ENCODE measurements at places on chromosomes 5 and 9. TPM values are rescaled to one million over a fixed set of nuclear protein-coding genes. Genes with fewer than 3 reads are reported as not detected.

DNA sequence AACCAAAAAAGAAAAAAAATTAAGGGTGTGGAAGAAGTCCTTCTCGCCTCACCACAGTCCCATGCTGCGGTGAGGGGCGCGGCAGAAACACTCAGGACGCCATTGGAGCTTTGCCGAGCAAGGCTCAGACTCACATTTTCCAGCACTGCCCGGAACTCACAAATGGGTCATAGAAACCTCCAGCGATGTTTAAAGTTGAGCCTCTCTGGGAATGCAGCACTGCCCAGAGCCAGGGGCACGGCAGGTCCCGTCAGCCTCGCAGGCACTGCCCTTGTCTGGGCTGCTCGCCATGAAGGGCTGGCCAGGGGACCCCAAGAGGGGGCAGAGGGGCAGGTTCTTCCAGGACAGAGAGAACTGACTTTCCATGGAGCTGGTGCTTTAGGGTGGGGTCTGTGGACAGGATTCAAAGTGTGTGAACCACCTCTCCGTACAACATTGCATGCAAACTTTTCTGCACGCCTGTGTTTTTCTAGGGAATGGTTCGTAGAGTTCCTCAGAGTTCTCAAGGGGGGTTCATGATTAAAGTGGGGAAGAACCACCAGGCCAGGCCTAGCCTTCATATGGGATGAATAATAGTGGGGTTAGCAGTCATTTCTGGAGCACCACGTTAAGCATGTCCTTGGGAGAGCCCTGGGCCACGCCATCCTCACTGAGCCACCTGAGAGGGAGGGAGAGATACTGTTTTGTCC is 38.4 kb downstream of the PRRX2 start:
- no peaks in the 10 kb centered on the region for H3K36me3 ChIP-seq
- no peak overlapping the region for H3K27ac ChIP-seq
- H3K4me1 ChIP-seq = no peaks in the 10 kb centered on the region

- no peaks in the 10 kb centered on the region for H3K27me3 ChIP-seq
- H3K27ac ChIP-seq = no peak overlapping the region
- DNase-seq = no peak
- H3K36me3 ChIP-seq = no peaks in the 10 kb centered on the region
Observed at GRCh38 chr5:150340614-150341255, 16.8 kb upstream of the TCOF1 start.

DNA sequence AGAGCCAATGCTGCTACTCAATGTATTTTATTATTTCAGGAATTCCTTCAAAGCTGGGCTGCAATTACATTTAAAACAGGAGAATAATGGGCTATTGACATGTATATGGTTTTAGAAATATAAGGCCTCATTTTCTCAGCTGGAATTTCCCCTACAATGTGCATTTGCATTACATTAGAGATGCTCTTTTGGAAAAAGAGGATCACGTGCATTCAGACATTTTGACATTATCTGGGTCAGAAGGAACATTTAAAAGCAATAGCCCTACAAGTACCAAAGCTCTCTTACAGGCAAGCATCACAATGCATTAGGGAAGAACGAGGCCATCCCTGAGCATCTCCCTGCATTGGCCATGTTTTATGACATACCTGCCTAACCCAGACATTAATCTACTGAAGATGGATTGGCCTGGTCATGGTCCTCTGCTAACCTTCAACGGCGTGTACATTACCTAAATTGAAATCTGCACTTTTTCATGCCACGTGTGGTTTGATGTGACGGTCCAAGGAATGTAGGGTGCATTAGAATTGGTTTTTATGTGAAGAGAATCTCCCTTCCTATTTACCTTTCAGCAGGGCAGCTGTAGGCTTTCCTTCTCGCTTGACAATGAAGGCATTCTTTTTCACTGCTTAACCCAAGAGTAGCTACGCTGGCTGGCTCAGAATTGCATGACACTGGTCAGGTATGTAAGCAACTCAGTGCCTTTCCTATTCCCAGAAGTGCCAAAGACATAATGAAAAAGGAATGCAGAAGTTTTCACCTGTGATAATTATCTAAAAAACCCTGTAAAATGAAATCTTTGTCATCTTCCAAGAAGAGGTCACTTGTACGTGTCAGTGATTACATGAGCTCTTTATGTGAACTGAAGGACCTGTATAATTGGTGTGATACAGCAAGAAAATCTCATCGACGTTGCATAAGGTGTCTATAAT is 212.3 kb upstream of the MPDZ start:
- H3K4me1 ChIP-seq = no peaks in the 10 kb centered on the region
- no peak overlapping the region for H3K27ac ChIP-seq
- H3K4me3 ChIP-seq = no peak overlapping the region
- no peaks in the 10 kb centered on the region for H3K27me3 ChIP-seq
- no peaks in the 10 kb centered on the region for H3K36me3 ChIP-seq
- no peak for DNase-seq

GRCh38 chr9:75464726-75465125 is 376.4 kb downstream of the OSTF1 start:
- H3K36me3 ChIP-seq = no peaks in the 10 kb centered on the region
- H3K4me1 ChIP-seq = no peaks in the 10 kb centered on the region
- H3K4me3 ChIP-seq = no peak overlapping the region
- no peak overlapping the region for H3K27ac ChIP-seq

GRCh38 chr5:1216211-1216917 is 8.8 kb upstream of the SLC6A18 start:
- DNase-seq = no peak
- no peak overlapping the region for H3K4me3 ChIP-seq
- H3K27ac ChIP-seq = no peak overlapping the region
- H3K36me3 ChIP-seq = no peaks in the 10 kb centered on the region

Gene MEF2C
- polyA plus RNA-seq = 7.2 TPM

DNA sequence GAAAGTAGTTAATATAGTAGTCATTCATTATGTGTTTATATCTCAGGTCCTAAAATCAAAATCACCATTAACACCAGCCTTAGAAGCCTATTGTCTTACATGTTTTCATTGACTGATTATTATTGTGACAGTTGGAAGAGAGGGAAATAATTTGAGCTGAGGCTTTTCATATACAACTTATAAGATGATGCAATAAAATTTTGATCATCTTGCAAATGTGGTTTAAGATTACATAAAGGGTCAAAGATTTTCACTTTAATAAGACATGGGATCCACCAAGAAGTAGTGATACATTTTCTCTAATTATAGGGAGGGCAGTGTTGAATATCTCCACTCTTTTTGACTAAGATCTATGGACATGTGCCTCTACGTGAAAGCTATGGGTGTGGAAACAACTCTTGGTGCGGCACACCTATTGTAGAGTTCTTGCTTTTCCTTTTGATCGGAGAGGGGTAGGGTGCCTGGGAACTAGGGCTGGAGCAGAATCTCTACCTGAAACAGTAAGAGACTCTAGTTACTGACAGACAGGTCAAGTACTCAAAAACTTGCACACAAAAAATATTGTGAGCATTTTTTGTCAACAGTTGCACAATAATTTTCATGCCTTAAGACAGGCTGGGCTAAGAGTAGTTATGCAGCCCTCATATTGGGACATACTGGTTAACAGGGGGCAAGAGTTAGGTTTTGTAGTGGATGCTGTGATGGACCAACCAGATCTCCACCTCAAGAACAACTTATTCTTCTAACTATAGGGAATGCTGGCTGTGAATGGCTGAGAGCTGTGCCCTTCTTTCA is 139.3 kb upstream of the FST start:
- no peak overlapping the region for H3K27ac ChIP-seq
- H3K36me3 ChIP-seq = no peaks in the 10 kb centered on the region
- no peaks in the 10 kb centered on the region for H3K4me1 ChIP-seq
- H3K4me3 ChIP-seq = no peak overlapping the region
- H3K27me3 ChIP-seq = no peaks in the 10 kb centered on the region
- no peak for DNase-seq

- H3K27ac ChIP-seq = no peak overlapping the region
- H3K36me3 ChIP-seq = no peaks in the 10 kb centered on the region
- no peaks in the 10 kb centered on the region for H3K4me1 ChIP-seq
- H3K27me3 ChIP-seq = no peaks in the 10 kb centered on the region
Observed at GRCh38 chr5:117588611-117589010, 1014.0 kb upstream of the SEMA6A start.

DNA sequence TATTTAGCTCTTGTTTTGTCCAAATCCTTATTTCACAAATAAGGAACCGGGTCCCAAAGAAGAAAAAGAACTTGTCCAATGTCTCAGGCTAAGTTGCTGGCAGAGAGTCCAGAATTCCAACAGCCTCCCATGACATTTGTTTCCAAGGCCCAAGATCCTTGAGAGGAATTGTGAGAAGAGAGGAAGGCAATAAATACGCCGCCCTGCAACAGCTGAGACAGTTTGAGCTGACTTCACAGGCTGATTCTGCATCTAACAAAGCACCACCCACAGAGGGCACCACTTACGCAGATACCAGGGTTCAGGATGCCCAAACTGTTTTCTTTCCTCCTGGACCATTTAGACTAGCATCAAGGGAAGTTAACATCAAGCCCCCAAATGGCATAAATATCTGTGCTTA is 211.3 kb downstream of the FAM114A2 start:
- H3K27ac ChIP-seq = no peak overlapping the region
- no peak overlapping the region for H3K4me3 ChIP-seq
- no peak for DNase-seq
- H3K4me1 ChIP-seq = no peaks in the 10 kb centered on the region
